ENCODE measurements at places on chromosomes 12 and 14.

DNA sequence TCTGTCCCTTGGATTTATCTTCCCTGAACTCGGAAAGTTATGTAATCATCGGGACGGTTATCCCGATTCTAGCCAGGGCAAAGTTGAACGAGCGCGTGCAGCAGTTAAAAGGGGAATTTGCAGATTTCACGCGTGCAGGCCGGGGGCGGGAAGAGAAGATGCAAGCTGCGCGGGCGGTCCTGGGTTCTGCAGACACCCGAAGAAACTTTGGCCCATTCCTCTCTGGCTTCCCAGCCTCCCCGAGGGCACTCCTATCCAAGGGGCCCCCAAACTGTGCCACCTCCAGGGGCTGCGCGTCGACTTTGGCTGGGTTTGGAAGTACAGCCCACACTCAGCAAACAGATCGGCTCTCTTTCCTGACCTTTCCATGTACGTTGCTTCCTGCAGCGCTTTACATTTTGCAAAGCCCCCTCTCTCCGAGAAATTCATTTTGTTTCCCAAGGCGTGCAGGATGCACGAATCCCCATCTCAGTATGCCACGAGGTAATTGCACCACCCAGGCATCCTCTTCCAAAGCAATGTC is 941 bp upstream of the PPP1CC start:
- no peak for DNase-seq

- peak; percentile 38 for DNase-seq
Observed at GRCh38 chr12:13534645-13535398, 338.3 kb downstream of the EMP1 start.

- no peak for DNase-seq
Observed at GRCh38 chr14:89425931-89426330, 8.9 kb upstream of the FOXN3 start.

DNA sequence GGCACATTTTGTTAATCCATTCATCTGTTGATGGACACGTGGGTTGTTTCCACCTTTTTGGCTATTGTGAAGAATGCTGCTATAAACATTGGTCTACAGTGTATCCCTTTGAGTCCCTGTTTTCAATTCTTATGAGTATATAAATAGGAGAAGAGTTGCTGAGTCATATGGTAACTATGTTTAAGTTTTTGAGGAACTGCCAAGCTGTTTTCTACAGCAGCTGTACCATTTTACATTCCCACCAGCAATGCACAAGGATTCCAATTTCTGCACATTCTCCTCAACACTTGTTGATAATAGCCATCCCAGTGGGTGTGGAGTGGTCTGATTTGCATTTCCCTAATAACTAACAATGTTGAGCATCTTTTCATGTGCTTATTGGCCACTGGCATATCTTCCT is 6.9 kb upstream of the SVOP start:
- no peak for DNase-seq

DNA sequence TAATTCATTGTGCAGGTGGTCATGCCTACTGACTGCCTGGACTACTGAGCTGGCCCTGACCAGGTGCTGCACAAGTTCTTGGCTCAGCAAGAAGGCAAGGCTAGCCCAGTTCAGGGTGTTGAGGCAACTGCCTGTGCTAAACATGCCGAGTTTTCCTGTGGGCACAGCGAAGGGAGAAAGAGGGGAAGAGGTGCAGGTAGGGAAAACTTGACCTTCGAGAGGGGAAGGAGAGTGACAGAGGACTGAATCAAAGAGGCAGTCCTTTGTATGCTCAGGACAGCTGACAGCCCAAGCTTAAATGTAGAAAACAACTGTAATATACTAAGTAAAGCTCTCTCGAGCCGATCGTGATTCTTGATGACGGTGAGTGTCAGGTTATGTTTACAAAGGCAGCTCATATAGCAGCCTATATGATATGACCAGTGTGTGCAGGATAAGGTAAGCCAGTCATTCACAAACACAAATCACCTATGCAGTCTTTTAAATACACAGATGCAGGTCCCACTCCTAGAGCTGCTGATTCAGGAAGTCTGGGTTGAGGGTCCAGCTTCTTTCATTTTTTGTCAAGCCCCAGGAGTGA is 2.6 kb downstream of the IRAK3 start:
- no peak for DNase-seq

- no peak for DNase-seq
Observed at GRCh38 chr12:33703221-33703620, 263.6 kb upstream of the SYT10 start.

GRCh38 chr14:71300566-71301330 is 393.5 kb downstream of the PCNX1 start:
- no peak for DNase-seq

DNA sequence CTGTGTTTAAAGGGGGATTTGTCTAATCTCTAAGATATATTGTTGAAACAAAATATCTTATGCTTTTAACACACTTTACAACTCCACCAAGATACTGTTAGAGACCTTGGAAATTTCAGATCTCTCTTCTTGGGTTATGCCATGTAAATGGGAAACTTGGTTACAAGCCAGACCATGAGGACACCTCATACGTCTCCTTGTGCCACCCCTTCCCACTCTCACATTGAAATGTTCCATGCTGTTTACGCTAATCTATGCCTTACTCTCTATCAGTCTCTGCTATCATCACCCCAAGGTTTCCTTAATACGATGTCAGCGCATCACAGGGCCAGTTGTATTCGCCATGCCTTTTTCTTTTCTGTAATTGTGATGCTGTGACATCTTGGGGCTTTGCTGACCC is 13.4 kb upstream of the DEGS2 start:
- DNase-seq: no peak

DNA sequence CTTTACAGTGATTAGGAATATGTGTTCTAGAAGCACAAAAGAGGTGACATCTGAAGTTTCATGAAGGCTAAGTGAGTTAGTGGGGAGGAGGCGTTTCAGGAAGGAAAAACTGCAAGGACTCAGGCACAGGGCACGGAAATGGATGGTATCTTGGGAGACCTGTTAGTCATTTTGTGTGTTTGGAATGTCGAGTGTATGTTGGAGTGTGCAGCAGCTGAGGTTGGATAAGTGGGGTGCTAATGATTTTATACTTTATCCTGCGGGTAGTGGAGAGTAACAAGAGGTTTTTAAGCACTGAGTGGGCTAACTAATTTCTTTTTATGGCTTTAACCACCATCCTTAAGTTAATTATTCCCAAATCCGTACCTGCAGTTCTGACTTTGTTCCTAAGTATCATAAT is 571.5 kb upstream of the FBXO33 start:
- peak; percentile 76 for DNase-seq

DNA sequence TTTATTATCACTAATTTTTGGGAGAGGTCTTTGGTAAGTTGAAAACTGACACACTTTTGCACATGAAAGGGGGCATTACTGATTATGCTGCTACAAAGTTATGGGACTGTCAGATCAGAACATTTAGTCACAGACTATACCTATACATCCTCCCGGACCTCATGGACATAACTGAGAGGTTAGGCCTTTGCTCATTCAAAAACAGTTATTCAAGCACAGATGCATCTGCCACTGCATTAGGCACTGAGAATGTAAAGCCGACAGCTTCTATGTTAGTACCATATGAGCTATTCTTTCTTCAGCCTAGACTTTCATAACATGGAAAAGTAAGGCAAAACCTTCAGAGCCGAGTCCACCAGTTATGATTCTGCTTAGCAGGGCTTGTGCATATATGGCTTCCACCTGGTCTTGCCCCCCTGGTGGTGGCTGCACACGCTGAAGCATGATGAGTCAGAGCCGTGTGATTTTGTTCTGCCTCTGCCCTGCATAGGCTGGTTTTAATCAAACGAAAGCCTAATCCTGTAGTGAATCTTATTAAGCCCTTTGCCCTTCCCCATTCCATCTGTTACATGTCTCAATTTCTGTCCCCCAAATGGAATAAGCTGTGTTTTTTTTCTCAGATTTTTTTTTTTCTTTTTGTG is 21.8 kb upstream of the RNU6-8 start:
- peak; percentile 96 for DNase-seq

DNA sequence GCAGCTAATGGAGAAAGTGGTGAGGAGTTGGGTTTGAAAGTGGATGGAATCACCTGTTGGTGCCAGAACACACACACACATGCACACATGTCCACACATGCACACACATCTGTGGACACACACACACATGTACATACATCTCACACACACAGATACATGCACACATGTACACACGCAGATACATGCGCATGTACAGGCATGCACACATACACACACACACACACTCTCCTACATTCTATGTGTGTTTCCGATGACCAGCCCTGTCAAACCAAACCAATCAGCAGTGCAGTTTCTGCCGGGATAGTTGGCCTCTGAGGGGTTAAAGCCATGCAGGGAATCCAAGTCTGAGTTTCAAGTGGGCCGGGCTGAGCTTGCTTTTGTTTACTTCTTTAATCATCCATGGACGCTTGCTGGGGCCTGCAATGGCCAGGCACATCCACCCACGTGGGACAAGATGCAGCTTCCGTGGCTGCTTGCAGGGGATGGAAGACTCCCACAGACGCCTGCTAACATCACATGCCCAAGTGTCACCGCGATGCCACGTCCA is 52.5 kb downstream of the GALNT9 start:
- DNase-seq: no peak

DNA sequence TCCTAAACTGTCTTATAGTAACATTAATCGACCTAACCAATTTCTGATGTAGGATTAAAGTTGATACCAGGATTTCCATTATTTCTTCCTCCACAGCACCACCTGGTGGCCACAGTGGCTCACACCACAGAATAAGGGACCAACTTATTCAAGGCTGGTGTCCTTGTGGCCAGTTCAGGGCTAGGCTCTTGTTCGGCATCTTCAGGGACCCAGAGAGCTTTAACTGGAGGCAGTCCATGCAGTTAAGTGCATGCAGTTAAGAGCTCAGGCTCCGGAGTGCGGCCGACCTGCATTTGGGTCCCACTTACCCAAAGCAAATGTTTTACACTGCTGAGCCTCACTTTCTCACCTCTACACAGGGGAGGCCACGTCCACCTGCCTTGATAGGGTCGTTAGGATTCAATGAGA is 42.0 kb upstream of the GPR68 start:
- peak; percentile 92 for DNase-seq

DNA sequence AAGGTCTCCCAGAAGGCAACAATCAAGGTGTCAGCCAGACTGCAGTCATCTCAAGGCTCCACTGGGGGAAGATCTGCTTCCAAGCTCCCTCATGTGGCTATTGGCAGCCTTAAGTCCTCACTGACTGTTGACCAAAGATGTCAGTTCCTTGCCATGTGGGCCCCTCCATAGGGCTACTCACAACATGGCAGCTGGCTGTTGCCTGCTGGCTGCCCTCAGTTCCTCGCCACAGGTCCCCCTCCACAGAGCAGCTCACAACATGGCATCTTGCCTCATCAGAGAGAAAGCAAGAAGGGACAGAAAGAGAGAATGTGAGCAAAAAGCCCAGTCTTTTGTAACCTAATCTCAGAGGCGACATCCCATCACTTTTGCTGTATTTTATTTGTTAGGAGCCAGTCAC is 34.4 kb upstream of the EGLN3 start:
- peak; percentile 13 for DNase-seq

- DNase-seq: no peak
Observed at GRCh38 chr14:51367600-51367931, 127.5 kb downstream of the TMX1 start.

DNA sequence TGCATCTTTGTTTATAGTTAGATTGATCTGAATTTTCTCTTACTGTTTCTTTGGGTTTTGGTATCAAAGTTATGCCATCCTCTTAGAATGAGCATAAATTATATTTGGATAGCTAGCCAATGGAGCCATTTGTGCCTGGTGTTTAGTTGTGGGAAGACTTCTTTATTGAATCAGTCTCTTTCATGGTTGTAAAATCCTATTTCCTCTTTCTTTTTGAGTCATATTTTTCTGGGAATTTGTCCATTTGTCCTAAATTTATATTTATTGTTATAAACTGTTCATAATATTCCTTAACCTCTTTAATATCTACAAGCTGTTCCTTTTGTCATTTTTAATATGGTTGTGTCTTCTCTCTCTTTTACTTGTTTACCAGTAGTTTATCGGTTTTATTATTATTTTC is 462.5 kb downstream of the AEBP2 start:
- no peak for DNase-seq

- no peak for DNase-seq
Observed at GRCh38 chr14:35242599-35243311, 49.4 kb upstream of the PSMA6 start.
